NCI-H510A (cell line): ENCODE measurements at places on chromosomes 7 and 10.

GRCh38 chr10:126349101-126349500 is 39.2 kb downstream of the ADAM12 start:
- no peak for DNase-seq

DNA sequence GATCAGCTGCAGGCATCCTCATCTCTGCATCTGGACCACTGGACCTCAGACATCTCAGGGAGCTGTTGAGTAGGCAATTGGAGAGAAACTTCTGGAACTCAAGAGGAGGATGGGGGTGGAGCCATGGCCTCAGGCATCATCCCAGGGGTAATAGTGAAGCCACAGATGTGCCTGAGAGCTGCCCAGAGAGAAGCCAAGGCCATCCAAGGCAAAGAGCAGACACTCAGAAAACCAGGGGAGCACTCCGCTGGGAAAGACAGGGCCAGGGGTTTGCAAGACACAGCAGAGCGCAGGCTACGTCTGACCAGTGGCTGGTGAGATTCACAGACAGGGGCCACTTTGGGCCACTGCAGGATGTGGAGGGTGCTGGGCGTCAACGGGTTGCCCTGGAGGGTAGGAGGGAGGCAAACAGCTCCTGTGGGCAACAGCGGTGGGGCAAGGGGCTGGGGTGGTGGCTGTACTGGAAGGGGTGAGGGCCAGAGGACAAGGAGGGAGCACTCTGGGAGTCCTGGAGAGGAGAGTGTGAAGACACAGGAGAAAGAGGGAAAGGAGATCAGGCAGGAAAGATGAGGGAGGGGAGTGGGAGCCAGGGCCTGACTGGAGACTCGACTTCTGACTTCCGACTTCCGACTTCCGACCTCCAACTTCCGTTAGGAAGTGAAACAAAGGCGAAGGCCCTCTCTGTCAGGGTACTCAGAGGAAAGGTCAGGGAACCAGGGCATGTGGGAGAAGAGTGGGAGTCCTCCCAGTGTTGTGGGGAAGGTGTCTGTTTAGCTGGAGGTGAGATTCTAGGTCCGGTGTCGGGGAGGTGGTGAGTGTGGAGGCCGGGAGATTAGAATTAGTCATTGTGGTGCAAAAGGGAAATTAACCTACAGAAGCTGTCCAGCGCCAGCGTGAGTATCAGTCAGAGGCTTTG is 69.7 kb upstream of the ANTXRL start:
- DNase-seq, result no peak

DNA sequence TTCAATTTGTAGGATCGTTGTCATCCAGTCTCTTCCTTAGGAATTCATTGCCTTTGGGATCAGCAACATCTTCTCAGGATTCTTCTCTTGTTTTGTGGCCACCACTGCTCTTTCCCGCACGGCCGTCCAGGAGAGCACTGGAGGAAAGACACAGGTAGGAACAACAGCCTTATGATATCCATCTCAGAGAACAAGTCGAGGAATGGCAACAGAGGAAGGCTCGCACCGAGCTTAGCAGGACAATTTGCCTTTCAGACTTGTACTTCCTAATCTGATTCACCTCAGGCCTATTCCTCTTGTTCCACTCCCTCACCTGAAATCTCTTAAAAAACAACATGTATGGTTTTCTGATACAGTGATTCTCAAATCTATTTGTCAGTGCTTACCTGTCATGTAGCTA is 29.5 kb downstream of the SLC26A4 start:
- DNase-seq, result no peak

GRCh38 chr7:1357601-1358271 is 101.5 kb downstream of the MICALL2 start:
- DNase-seq, result no peak

- no peak for DNase-seq
These were observed 478.4 kb downstream of the ARL4A start for GRCh38 chr7:13165854-13166253.

DNA sequence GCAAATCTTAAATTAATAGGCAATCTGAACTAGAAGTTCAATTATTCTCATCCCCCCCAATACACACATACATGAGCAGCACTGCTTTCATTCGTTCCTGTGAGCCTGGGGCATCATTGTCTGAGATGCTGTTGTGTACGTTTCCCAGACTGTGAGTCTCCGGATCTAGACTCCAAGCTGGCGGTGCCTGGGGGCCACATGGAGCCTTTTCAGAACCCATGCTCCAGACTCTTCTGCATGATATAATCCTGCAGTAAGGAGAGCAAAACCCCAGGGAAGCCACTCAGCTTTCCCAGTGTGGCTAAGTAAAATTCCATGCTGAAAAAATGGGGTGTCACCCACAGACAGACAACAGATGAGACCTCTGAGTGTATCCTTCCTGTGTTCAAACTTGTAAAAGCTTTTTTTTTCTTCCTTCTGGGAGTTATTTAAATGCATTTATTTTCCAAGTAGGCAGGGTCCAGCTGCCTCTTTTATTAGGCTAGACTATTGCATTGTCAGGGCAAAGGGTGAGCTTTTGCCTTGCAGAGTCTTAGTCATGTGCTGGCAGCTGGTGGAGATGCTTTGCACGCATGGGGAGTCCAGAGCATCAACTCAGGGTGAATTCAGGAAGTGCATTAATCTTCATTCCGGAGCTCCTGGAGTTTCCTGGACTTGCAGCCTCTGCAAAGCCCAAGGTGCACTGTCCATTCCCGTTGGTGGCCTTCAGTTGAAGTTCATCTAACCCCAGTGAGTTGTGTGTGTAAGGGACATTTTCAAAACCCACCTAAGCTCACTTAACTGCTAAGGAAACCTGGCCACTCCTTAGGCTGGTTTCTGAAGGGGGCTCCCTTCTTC is 185.7 kb upstream of the ADO start:
- no peak for DNase-seq

- no peak for DNase-seq
These were observed 7.8 kb upstream of the PANK1 start for GRCh38 chr10:89652806-89653370.

- DNase-seq, result peak; percentile 61
These were observed 42.8 kb downstream of the GRB10 start for GRCh38 chr7:50739744-50740435.

DNA sequence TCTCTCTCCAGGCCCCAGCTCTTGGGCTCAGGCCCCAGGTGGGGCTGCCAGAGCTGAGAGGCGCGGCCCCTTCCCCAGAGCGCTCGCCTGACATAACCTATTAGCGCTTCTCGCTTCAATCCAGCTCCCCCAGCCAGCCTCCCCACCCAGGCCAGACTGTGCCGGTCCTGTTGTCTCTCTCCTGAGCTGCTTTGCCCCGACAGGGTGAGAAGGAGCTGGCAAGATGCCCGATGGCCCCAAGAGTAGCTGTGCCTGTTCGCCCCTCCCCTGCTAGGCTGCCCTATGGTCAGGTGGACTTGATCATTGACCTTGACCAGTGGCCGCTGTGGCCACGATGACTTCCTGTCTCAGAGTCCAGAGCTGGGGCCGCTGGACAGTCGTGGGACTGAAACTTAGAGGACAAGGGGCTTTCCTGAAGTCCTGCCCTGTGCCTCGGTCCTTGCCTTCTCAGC is 9.1 kb downstream of the TMEM270 start:
- DNase-seq, result no peak

- DNase-seq, result no peak
These were observed 33.1 kb downstream of the CHST12 start for GRCh38 chr7:2436341-2437104.

- DNase-seq, result no peak
These were observed 117.7 kb downstream of the APBB1IP start for GRCh38 chr10:26555719-26556368.

DNA sequence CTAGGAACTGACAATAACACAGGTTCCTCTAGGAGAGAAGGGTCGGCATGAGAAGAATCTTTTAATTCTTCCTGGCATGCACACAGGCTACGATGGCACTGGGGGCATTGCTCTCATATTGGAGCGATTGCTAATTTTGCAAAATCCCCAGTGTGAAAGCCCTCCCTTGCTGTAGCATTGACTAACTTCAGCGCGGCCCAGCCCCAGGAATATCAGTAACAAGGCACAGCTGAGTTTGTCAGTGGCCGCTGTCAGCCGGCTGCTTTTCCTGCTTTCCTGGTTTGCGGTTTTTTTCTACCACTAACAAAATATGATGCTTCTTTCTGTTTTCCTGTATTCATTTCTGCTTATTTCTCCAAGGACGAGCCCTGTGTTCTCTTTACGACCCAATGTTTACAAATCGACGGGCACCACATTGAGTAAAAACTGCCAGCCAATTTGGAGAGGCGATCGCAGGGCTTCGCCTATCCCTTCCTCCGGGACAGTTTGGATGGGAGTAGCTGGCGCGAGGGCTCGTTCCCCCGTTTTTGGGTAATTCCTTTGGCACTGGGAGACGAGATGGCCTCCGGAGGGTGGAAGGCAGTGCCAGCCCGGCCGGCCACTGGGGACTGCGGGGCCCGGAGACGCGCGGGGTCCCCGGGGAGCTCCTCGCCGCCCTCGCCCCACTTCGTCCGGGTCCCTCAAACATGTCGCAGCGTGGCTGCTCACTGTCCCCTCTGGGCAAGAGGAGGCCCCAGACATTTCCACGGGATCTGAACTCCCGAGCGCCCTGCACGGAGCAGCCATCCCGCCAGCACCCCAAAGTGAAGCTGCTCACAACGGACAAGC is 967 bp downstream of the ADARB2 start:
- no peak for DNase-seq

DNA sequence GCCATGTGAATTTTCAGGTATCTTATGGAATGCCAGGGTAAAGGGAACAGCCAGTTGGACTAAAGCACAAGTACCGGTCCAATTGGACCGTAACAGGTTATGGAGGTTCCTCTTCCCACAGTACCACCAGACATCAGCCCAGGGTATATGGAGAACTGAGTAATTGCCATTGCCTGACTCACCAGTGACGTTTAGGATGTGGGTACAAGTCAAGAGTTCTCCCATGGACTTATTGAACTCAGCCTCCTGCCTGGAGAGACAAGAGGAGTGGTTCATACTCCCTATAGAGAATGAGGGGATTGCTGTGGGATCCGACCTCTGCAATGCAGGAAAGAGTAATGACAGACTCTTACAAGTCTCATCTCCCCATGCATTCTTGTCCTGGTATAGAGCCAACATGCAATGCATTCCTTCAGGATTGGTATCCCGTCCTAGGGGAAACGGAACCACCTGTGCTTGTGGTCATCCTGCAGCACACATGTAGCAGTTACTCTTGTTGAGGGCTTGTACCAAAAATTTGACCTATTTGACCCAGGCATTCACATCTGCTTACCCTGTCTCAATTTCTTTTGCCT is 30.7 kb upstream of the ELOVL3 start:
- DNase-seq, result no peak

DNA sequence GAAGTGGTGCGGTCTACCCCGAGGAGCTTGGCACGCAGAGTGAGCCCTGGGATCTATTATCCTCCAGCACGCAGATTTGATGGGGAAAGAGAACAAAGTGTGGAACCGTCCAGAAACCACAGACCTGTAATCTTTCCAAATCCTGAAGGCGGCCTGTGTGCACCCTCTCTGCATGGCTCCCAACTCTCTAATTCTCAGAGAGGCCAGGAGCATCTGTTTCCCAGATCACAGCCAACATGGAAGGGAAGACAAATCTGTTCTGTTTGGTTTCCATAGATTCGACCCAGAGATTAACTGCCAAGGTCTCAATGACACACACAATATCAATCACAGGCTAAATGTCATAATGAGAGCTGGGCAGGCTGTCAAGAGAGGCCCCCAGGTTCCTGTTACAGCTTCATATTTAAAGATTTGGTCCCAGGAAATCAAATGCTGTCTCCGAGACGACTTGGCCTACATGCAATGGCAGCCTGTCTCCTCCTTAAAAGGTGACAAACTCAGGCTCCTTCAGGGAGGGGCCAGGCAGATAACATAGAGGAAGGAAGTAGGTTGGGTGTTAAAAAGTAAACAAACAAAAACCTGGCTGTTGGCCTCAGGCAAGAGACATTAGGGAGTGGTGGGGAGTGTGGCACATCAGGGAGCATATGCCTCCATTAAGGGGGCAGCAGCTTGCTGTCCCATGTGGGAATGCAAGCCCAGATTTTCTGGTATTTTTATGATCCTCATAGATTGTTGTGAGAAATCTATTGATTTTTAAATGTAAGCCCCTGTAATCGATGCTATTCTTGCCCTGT is 48.8 kb upstream of the SAMD8 start:
- no peak for DNase-seq

DNA sequence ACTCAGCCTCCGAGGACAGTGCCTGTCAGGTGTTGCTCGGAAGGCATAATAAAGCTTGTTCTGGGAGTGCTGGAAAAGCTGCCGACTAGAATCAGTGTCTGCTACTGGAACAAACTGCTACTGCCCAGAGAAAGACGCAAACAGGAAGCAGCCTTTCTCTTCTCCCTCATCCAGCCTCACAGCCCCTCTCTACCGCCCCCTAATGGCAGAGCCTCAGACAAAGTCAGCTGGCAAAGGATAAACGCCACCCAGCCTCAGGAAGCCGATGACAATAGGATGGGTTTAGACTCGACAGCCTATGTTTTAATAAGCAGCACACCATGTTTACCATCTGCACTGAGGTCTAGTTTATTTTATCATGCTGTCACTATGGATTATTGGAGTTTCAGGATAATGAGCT is 169.5 kb upstream of the LYZL1 start:
- no peak for DNase-seq

DNA sequence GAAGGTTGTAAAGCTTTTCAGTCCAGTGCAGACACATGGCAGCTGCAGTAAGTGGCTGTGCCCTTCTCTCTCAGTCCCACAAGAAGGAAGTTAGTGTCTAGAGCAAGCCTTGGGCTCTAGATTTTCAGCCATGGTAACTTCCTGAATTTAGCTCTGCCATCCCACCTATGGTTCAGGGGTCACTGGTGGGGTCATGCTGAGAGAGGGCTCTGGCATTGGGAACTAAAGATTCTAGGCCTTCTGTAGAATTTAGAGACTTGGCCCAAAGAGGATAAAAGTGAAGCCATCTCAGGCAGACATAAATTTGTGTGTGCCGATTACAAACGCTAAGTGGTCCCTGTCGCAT is 113.5 kb downstream of the COL13A1 start:
- no peak for DNase-seq

GRCh38 chr10:121032460-121032859 is 181.3 kb downstream of the WDR11 start:
- DNase-seq, result no peak

DNA sequence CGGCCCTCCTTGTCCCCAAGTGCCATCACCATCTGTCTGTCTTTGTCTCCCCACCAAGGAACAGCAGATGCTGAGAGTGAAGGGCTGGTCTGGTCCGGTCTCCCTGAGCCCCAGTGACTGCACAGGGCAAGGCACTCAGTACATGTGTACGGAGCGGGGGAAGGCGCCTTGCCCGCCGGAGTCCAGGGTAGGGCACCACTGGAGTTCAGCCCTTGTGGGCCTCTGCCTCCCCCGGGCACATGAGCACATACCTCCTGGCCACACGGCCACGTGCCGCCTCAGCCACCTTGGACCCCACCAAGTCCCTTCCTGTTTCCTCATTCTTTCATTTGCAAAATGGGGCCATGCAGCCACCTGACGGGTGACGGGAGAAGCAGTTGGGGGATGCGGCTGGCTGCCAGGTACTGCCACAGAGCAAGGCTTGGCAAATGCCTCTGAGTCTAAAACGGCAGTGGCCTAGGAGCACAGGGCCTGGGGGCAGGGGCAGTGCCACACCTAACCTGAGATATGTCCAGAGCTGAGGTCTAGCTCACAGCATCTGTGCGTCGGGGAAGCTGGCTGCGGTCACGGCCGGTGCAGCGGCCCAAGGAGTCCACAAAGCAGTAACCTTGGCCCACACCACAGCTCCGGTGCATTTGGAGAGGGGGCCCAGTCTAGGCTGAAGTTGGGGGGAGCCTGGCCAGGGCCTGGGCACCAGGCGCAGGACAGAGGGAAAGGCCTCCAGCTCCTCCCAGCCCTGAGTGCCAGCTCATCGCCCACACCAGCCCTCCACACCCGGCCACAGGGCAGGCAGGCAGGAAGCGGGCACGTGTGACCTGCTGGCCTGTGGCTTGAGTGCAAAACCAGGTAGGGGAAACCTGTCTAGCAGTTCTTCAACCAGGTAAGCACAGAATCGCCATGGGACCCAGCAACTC is 5.2 kb downstream of the ADAP1 start:
- DNase-seq, result no peak
